ENCODE measurements at places on chromosomes 7 and 10.

GRCh38 chr10:2897619-2898508, 169.5 kb upstream of the PFKP start:
- no peak for DNase-seq

GRCh38 chr10:49207936-49208487, 19.8 kb upstream of the TMEM273 start:
- no peak for DNase-seq

DNA sequence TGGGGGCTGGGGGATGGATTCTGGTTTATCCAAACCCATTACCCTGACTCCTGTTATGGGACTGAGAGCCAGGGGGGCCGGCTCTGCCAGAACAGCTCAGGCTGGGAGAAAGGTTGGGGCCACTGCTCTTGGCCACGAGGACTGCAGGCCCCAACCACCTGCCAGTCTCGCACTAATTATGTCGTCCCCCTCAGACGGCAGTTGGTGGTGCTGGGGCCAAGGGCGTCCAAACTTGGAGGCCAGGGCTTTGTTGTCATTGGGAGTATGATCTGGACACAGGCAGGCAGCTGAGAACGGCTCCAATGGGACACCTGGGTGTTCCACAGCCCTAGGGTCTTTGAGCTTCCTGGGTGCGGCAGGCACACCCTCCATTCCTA, 34.7 kb downstream of the DRGX start:
- no peak for DNase-seq

DNA sequence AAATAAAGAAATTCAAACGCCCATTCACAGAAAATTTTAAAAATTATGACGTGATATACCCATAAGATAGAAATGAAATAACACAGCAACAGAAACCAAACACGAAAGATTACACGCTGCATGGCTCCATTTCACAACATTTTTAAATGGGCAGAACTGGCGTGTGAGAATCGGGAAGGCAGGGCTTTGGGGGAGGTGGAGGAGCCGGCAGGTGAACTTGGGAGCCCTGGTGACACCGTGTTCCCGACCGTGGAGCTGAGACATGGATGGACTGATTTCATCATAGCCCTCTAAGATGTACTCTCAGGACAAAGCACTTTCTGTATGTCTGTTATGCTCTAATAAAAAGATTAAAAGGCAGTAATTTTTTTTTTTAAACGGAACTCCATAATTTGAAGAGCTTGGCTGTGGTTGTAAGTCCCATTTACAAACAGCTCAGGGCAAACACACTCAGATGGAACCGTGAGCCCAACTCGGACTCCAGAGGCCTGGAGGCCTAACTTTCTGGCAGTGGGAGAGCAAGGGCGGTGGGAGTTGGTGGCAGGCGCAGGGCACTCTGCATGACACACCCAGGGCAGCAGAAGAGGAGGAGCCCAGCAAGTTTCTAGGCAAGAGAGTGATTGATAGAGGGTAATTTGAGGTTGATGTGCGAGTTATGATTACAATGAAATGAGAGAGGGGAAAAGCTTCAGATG, 203.4 kb downstream of the MAD1L1 start:
- DNase-seq: no peak

DNA sequence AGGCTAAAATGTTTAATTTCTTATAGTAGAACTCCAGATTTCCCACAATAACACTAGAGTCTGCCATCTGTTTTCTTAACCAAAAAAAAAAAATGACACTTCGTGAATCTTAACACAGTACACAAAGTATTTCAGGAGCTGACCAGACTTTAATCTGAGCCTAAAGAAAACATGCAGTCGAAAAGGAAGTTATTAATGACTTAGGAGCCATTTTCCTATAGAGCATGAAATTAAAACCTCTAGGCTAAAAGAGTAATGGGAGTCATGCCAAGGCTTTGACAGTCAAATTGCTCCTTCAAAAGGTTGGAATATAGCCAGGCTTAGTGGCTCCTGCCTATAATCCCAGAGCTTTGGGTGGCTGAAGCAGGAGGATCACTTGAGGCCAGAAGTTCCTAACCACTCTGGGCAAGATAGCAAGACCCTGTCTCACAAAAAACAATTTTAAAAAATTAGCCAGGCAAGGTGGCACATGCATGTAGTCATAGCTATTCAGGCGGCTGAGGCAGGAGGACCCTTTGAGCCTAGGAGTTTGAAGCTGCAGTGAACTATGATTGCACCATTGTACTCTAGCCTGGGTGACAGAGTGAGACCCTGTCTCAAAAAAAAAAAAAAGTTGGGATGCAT, 13.6 kb downstream of the MICU1 start:
- DNase-seq: no peak

GRCh38 chr10:36278176-36278575, 636.1 kb upstream of the FZD8 start:
- no peak for DNase-seq

GRCh38 chr7:94654783-94655125, 1.2 kb downstream of the SGCE start:
- no peak for DNase-seq

DNA sequence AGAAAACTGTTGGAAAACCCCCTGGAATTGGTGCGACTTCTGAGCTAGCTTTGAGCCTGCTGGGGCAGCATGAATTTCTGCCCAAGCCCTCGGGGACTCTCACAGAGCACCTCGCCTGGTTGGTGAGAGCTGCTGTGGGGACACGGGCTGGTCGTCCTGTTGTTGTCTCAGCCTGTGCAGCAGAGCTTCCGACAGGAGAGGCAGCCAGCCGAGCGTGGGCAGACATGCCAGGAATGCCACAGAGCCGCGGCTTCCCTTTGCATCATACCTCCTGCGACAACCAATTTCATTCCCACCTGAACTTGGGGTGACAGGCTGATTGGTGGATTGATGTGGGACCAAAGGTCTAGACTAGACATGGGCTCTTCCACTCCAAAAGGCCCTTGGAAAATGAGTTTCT, 60.2 kb upstream of the NRBF2 start:
- no peak for DNase-seq

- no peak for DNase-seq
Measured at GRCh38 chr10:102801496-102801895, 35.7 kb downstream of the CYP17A1 start.
